GM23338 (cell line): ENCODE measurements at places on chromosomes 16 and 17.

- peak; percentile 60 for DNase-seq
Measured at GRCh38 chr17:77959926-77960521, 1.5 kb downstream of the TNRC6C start.

DNA sequence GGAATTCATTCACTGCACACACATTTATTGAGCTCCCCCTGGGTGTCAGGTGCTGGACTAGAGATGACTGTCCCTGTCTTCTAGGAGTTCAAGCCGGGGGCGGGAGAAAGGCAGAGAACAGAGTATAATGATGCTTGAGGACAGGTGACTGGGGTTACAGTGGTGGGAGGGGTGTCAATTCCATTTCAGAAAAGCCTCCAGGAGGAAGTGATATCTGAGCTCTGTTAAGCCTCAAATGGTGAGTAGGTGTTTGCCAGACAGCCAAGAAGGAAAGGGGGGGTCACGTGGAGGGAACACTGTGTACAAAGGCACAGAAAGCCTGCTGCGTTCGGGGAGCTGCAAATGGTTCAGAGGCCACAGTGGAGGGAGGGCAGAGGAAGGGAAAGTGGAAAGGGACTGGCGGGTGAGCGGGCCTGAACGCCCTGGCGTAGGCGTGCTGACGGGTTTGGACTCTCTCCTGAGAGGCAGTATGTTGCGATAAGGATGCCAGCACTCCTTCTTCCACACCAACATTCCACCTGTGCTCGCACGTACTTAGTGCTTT, 9.7 kb upstream of the NXPH3 start:
- no peak for DNase-seq

DNA sequence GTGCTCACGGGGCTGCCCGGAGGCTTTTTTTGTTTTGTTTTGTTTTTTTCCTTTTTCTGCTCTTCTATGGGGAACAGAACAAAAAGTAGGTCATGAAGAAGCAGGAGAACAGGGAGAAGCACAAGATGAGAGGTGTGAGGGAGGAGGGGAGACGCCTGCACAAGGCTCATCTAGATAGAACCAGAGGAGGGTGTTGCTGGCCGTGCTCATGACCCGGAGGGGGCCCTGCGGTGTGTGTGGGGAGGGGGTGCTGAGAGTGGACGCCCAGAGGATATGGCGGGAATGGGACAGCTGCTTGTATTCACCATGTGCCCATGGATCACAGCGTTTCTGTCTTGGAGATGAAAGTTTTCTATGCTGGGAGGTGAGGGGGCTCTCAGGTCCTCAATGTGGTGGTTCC, 183.7 kb downstream of the FOXL1 start:
- no peak for DNase-seq

DNA sequence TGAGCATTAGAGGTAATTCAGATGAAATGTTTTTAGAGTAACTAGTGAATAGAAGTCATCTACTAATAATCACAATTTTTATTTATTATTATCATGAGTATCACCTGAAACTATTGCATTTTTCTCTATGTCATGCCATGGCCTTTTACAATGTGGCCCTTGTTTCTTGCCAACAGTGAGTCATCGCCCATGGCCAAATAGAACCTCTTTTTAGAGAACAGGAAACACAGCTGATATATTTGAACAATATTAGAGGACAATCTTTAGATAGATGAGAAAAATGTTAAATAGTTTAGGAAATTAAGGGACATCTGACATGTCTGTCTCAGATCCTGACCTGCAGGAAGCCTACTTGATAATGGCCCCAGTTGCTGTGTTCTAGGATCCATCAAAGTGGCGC, 1584.4 kb upstream of the GOT2 start:
- DNase-seq = no peak

DNA sequence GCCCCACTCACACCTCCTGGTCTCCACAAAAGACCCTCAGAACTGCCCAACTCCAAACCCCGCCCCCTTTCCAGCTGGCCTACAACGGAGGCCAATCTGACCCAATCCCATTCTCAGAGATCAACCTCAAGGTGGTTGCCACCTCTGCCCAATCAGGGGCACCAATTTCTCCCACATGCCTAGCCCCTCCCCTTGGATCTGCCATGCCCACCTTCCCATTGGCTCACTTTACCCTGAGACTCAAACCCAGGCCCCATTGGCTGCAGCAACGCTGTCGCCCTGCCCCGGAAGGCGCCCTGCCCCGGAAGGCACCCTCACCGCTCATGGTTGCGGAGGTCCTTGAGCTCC, 10.6 kb downstream of the ZNF668 start:
- DNase-seq = peak; percentile 60

GRCh38 chr16:77406680-77407079, 28.2 kb downstream of the ADAMTS18 start:
- peak; percentile 24 for DNase-seq

DNA sequence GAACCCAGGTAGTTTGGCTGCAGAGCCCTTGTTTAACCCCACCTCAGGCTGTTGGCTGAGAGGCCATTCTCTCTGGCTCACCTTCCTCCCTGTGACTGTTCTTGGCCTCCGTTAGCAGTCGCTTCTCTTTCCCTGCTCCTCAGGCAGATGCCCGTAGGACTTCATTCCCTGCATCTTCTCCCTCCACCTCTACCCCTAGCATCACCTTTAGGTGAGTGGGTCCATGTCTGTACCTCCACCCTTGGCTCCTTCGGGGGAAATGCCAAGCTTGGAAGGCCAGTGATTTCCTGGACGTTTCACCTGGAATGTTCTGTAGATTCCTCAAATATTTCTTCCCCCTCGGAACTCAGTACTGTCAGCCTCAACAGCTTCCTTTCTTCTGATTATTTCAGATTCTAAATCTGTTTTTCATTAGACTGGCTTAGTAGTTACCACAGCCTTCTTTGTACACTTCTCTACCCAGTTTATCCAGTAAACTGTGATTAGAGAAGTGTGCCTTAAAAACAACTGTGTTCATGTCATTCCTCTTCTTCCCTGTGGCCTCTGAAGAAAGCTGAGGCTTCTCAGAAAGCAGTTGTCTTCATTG, 227.9 kb downstream of the MSI2 start:
- no peak for DNase-seq

- DNase-seq = no peak
Measured at GRCh38 chr17:45336390-45337182, 19.8 kb upstream of the MAP3K14 start.

- DNase-seq = no peak
Measured at GRCh38 chr17:44915862-44916780, 821 bp upstream of the GFAP start.

DNA sequence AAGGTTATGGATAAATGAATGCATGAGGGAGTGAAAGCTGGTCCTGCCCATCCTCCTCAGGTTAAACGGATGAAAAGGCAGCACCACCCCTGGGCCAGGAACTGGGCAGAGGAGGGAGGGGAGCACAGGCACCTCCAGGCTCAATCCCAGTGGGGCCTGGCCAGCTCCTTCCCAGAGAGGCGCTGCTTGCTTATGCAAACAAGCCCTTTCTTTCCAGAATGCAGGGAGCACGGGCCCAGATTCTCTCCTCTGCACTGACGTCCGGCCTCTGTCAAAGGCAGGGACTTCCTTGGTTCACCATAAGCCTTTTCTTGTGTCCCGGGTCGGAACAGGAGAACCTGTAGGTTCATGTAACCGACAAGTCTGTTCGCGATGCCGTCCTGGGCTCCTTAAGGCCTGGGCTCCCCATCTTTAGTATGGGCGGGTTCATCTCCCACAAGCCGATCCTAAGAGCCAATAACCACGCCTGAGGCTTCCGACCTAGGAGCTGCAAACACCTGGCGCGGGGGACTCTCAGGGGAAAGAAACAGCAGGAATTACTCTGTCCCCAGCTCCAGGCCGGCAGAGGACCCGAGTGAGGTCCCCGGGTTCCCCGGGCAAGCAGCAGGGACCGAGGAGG, 16.3 kb downstream of the ENPP7 start:
- peak; percentile 72 for DNase-seq

GRCh38 chr16:77499373-77500285, 64.8 kb upstream of the ADAMTS18 start:
- no peak for DNase-seq

GRCh38 chr17:8728971-8729370, 15.7 kb downstream of the CCDC42 start:
- peak; percentile 21 for DNase-seq

DNA sequence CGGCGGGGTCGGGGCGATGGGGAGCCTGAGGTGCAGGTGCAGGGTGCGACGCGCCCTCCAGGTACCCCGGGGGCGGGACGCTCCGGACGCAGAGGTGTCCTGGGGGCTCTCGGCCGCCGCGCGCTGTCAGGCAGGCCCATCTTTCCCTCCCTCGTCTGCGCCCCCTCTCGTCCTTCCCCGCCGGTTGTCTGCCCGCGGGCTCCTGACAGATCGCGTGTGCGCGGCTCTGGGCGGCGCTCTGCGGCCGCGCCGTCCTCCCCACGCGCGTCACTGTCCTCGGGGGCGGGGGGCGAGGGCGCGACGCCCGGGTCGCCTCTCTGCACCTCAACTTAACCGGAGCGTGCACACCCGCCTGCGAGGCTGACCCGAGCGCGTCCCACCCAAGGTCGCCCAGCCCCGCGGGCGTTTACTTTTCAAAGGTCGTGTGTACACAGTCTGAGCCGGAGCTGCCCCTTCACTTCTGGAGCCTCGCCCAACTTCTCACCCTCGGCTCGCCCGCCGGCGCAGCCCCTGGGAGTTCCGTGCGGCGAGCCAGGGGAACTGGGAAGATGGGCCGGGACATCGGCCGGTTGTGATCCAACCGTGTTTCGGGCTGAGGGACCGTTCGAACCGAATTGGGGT, 512 bp downstream of the AKAP1 start:
- peak; percentile 60 for DNase-seq

DNA sequence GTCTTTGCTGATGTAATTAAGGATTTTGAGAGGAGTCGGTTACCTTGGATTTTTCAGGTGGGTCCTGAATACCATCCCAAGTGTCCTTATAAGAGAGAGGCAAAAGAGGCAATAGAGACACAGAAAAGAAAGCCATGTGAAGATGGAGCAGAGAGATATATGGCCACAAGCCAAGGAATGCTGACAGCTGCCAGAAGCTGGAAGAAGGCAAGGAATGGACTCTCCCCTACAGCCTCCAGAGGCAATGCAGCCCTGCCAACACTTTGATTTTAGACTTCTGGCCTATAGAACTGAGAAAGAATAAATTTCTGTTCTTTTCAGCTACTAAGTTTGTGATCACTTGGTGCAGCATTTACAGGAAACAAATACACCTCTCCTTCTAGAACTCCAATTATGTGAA, 8.2 kb upstream of the RNFT1 start:
- DNase-seq = no peak

- no peak for DNase-seq
Measured at GRCh38 chr16:4832698-4833343, 14.3 kb downstream of the GLYR1 start.

GRCh38 chr16:51939378-51939871, 607.5 kb downstream of the TOX3 start:
- peak; percentile 10 for DNase-seq

DNA sequence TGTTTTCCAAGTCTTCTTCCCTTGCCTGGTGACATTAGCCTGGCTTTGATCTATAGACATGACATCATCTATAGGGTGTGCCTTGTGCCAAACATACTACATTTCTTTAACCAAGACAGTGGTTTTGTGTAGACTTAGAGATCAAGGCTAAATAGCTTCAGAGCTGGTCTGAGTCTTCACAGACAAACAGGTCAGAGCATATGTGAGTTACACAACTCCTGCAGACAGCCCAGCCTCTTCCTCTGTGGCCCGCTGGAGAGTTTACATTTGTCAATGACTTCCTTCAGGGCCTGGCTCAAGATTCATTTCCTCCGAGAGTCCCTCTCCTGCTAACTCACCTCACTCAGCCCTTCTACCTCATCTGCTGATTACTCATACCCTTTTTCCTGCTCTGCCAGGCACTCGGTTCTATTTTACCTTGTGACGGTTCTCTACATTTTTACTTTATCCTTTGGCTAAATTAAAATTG, 73.1 kb upstream of the TANC2 start:
- peak; percentile 40 for DNase-seq

GRCh38 chr17:63399856-63400255, 46.2 kb downstream of the CYB561 start:
- no peak for DNase-seq

GRCh38 chr17:82241183-82241925, 12.5 kb downstream of the SLC16A3 start:
- no peak for DNase-seq

DNA sequence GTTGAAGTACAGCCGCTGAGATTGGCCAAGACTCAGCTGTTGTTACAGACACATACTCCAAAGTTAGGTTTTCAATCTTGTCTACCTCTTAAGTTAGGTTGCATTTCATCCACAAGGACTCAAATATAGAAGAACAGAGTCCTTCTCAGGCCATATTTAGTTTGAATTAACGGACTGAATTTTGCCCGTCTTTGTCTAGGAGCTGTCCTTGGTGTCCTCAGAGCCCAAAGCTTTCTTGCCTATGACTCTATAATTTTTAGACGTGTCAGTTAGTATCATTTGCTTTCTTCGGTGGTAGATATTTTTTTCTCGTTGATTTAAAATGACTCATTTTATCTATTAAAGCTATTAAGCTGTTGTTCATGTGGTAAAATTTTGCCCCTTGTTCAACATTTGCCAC, 403.2 kb downstream of the HS3ST3B1 start:
- DNase-seq = no peak

DNA sequence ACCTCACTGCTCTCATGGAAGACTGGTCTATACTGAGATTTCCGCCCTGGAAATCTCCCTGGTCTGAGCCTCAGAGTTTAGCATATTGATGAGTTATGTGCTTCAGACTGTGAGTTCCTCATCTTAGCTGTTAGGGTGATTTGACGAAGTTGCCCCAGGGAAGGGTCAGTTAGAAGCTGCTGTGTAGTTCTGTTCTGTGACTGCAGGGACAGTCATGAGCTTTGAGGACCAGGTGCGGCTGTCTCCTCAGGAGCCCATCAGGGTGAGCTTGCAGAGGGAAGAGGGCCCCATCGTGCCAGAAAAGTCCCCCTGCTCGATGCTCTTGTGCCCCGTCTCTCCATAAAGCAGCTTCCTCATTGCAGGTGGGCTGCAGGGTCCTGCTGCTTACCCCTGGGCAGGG, 28.3 kb upstream of the IL17C start:
- peak; percentile 73 for DNase-seq

- DNase-seq = no peak
Measured at GRCh38 chr17:39118674-39119419, 32.6 kb downstream of the PLXDC1 start.
